ENCODE measurements at places on chromosomes 6 and 20.
A peak's percentile ranks its signal among the peaks of the same experiment; 100 is the strongest.

- DNase-seq: no peak
Measured at GRCh38 chr6:21915707-21916260, 322.2 kb downstream of the SOX4 start.

DNA sequence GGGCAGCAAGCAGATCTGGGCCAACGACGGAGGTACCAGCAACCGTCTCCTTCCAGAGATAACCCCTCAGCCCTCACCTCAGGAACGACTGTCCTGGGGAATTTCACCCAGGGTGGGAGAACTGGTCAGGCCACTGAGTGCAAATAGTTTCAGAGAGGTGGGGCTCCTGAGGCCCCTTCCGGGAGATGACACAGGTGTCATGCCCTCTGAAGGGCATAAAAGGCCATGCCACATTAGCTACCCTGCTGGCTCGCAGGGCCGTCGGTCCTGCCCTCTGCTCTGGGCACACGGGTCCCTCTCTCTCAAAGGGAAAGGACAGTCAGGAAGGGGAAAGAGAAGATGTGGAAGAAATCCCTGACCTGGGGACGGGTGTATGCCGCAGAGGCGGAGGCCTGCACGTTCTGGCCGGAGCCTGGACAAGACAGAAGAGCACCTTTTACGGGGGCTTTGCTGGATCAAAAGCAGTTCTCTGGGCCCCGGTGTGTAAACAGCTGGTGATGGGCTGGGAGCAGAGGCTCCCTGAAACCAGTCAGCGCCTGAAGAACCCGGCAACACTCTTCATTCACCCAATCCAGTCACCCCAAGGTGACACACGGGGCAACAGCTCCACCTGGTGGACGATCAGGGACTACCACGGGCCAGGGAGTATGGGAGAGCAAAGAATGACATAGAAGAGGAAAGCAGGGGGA is 6.4 kb upstream of the TAF8 start:
- DNase-seq: peak; percentile 61

DNA sequence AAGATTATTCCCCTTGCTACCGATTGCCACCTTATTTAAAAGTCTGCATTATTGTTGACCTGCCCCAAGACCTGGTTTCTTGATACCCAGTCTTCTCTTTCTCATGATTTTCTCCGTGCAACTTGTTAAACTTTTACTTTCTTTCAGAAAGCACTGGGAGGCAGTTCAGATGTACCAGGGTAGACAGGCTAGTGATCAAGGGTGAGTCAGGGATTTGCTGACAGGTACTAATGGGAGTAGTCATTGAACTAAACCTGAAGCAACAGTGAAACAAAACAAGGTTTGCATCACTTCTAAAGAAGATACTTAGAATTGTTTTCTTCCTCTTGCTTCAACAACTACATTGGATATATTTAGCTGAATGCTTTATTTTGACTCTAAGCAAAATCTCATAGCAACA is 124.4 kb downstream of the KCNQ5 start:
- no peak for DNase-seq

GRCh38 chr20:53698371-53698978 is 104.8 kb upstream of the ZNF217 start:
- DNase-seq: no peak

- DNase-seq: no peak
Measured at GRCh38 chr6:34695729-34696188, 808 bp downstream of the ILRUN start.

Data from amniotic stem cell (primary cell).